Osteoblast (primary cell): ENCODE measurements at places on chromosomes 1 and 21. TPM values are rescaled to one million over a fixed set of nuclear protein-coding genes. Genes with fewer than 3 reads are reported as not detected.

The SYT14 gene
- total RNA-seq: 0.29 and 0.36 TPM in 2 replicates

The SYCP1 gene
- not detected in 2 replicates for total RNA-seq

DNA sequence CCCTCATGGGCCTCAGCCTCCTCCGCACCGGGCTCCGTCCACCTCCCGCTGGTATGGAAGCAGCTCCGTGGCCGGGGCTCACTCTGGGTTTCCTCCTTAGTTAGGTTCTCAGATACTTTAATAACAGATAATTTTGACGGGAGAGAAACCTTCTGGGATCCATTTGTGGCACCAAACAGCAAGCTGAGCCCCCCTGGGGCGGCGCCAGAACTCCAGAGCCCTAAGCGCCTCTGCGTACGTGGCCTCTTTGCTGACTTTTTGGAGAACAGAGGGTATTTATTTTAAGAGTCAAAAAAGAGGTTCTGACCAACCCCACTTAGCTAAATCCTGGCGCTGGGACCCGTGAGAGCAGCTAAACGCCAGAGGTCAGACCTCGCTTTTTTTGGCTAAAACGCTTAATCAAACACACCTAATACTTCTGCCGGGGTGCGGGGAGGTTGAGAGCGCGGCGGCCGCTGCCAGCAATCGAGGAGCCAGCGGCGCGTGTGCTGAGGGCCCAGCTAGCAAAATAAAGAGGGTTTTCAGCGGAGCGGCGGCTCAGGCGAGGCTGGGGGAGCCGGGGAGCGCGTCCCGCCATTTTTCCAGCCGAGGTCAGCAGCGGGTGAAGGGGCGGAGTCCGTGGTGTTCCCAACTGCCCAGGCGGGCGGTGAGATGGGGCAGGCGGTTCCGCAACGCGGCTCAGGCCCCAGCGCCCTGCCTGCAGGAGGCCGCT is 171.7 kb downstream of the PRDM16 start:
- H3K36me3 ChIP-seq: no peaks in the 10 kb centered on the region
- H3K4me3 ChIP-seq: no peak overlapping the region
- no peak for DNase-seq
- peaks cover 3% of the 10 kb centered on the region for H3K4me1 ChIP-seq
- no peak overlapping the region for H3K27ac ChIP-seq

DNA sequence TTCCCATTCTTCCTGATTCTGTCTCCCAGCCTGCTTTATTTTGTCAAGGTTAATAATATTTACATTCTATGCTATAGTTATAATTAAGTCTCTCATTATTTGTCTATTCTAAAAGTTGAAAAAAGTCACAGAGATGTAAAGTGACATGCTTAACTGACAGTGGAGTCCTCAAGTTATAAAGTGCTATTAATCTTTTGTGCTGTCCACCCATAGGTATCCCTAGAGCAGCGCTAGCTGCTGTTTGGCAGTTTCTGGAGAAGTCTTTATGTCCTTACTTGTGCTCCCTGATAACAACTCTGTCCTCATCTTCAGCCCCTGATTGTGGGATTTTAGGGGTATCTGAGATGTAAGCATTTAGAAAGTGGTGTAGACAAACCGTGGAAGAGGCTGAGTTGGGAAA is 13.1 kb downstream of the BACH1 start:
- H3K27me3 ChIP-seq: no peaks in the 10 kb centered on the region
- H3K27ac ChIP-seq: no peak overlapping the region
- peaks cover 59% of the 10 kb centered on the region for H3K4me1 ChIP-seq
- peaks cover 24% of the 10 kb centered on the region for H3K36me3 ChIP-seq

The CLDN8 gene
- total RNA-seq: not detected in 2 replicates

The FCGR3A gene
- under 0.01 TPM in 1 of 2 replicates, not detected in the other for total RNA-seq

GRCh38 chr1:210407207-210407886 is 78.6 kb downstream of the HHAT start:
- no peaks in the 10 kb centered on the region for H3K4me1 ChIP-seq
- H3K36me3 ChIP-seq: no peaks in the 10 kb centered on the region
- peak; percentile 80 for DNase-seq
- no peaks in the 10 kb centered on the region for H3K27me3 ChIP-seq
- no peak overlapping the region for H3K27ac ChIP-seq

The FCER1A gene
- total RNA-seq: not detected in 2 replicates

The ASAP3 gene
- total RNA-seq: 107 and 119 TPM in 2 replicates

The OXCT2 gene
- total RNA-seq: 1.1 and 1.2 TPM in 2 replicates
